Colonic mucosa (tissue), 4 donors: ENCODE measurements at places on chromosomes 4 and X.

DNA sequence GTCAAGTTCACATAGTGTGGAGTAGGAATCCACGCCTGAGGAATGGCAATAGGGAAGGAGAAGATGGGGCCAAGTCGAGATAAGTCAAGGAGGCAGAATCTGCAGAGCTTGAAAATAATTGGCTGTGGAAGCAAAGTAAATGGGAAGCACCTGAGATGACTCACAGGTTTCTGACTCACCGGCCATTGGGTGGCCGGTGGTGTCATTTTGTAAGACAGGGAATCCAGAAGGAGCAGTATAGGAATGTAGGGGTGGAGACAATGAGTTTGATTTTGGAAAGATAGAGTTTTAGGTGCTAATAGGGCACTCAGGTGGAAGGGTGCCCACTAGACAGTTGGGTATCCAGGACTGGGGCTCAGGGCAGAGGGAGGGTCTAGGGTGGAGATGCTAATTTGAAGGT, 201.0 kb upstream of the MAMLD1 start:
- DNase-seq = no peak

- DNase-seq = no peak
These were observed 265.4 kb upstream of the SLC7A11 start for GRCh38 chr4:138507522-138507921.

DNA sequence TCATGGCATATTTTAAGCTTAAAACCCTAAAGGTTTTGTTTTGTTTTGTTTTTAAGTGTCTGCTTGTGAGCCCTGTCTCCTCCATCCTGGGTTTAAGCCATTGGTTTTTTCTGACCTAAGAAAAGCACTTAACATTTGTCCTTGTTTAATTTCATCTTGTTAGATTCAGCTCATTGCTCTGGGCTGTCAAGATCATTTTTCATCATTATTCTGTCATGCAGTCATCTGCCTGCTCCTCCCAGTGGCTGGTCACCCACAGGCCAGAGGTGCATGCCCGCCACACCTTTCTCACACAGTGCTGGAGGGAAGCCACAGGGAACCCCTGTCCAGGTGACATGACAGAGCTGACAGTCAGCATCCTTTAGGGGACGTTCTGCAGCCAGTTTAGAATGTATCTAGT, 11.7 kb upstream of the REELD1 start:
- DNase-seq = no peak

DNA sequence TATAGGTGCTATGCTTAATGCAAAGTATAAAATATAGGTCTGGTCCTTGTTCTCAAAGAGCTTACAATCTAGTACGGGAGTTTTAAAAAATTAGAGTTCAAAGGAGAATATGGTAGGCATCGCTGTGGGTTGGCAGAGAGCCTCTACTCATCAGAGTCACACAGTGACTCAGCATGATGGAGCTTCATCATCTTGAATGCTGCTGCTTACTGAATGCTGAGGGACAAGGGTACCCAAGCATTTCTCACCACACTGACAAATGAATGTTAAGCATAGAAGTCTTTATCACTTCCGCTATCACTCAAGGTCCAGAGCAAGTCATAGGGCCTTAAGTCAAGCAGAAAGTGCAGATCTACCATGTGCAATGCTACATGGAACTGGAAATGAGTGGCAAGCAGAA, 268.6 kb upstream of the IGFBP7 start:
- DNase-seq = no peak

GRCh38 chr4:72712997-72713396, 144.0 kb upstream of the ADAMTS3 start:
- DNase-seq = no peak

- DNase-seq = no peak
These were observed 110.7 kb upstream of the PPP2R3B start for GRCh38 chrX:497186-498014.
